Mesothelial cell of epicardium (in vitro differentiated cells): ENCODE measurements at places on chromosomes 4 and X.

- DNase-seq, result no peak
Measured at GRCh38 chrX:3651277-3651676, 62.2 kb downstream of the PRKX start.

DNA sequence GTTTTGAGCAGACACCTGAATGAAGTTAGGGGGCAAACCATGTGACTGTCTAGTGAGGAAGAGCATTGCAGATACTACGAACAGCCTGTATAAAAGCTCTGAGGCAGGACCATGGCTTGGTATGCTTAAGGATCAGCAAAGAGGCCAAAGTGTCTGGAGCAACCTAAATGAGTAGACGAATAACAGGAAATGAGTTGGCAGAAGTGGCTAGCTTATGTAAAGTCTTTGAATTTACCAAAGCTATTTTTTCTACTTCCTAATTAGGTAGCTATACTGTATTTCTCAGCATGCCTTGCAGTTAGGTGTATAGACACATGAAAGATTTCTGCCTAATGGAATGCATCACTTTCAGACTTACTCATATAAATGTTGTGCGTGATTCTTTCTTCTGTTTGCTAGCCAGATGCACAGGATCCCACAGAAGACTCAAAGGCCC lies 9.3 kb upstream of the GPRIN3 start:
- DNase-seq, result no peak

GRCh38 chrX:8245411-8245810 lies 74.3 kb upstream of the VCX2 start:
- DNase-seq, result no peak

GRCh38 chr4:123166023-123166422 lies 230.6 kb upstream of the SPRY1 start:
- DNase-seq, result no peak
